ENCODE measurements at places on chromosomes 1 and 21. TPM values are rescaled to one million over a fixed set of nuclear protein-coding genes. Genes with fewer than 3 reads are reported as not detected.

Gene TLCD4
- total RNA-seq, result 16.5 TPM

DNA sequence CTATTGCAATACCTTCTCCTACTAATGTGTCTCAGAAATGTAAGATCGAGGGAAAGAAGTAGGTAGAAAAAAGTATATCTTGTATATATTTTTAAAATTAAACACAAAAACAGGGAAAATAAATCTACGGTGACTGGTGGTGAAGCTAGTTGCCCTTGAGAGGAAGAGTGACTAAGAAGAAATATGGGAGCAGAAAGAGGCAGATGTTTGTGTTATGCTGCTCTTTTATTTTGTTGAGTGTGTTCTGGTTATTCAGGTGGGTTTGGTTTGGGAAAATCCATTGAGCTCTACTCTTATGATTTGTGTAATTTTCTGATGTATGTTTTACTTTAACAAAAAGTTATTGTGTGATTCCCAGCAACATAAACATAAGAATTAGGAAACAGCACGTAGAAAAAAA, 444.9 kb upstream of the B3GALT2 start:
- no peak overlapping the region for H3K27ac ChIP-seq
- H3K4me3 ChIP-seq, result no peak overlapping the region
- no peaks in the 10 kb centered on the region for H3K27me3 ChIP-seq
- H3K36me3 ChIP-seq, result no peaks in the 10 kb centered on the region
- DNase-seq, result no peak

Gene LEFTY1
- 0.20 TPM for total RNA-seq

Gene S100A9
- total RNA-seq, result 0.80 TPM

Gene RIMS3
- 1.2 TPM for total RNA-seq

All from K562 (cell line).